ENCODE measurements at places on chromosomes 4 and X.

- DNase-seq, result no peak
These were observed 60.2 kb downstream of the BANK1 start for GRCh38 chr4:101850698-101851097.

DNA sequence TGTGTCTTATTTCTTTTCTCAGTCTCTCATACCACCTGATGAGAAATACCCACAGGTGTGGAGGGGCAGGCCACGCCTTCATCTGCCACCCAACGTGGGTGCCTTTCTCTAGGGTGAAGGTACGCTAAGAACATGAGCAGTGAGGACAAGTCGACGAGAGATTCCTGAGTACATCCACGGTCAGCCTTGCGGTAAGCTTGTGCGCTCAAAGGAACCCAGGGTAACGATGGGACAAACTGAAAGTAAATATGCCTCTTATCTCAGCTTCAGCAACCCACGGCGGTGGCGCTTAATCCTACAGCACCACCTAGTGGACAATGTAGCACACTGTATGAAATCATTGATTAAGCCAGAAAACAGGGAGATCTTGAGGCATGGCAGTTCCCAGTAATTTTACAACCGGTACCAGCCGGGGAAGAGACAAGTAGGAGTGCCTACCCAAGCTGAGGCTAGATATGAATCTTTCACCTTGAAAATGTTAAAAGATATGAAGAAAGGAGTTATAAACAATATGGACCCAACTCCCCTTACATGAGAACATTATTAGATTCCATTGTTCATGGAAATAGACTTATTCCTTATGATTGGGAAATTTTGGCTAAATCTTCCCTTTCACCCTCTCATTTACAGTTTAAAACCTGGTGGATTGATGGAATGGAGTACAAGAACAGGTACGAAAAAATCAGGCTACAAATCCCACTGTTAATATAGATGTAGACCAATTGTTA, 63.0 kb downstream of the ZNF732 start:
- peak; percentile 43 for DNase-seq

GRCh38 chr4:178937130-178937529, 1494.9 kb upstream of the AGA start:
- no peak for DNase-seq

DNA sequence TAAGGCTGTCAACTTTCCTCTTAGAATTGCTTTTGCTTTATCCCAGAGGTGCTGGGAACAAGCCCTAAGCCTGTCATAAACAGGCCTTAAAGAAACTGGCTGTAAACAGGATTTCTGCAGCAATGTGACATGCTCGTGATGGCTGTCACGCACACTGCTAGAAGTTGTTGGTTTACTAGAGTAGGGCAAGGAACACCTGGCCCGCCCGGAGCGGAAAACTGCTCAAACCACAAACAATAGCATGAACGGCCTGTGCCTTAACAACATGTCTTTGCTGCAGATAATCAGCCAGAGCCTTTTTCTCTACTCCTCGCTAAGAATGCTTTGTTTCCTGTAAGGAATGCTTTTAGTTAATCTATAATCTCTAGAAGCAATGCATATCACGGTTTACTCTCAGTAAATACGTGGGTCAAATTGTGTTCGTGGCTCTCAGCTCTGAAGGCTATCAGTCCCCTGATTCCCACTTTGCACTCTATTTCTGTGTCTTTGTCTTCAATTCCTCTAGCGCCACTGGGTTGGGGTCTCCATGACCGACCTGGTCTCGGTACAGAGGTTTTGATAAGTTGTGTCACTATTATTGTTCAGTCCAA, 318.3 kb downstream of the GLUD2 start:
- DNase-seq, result peak; percentile 23

DNA sequence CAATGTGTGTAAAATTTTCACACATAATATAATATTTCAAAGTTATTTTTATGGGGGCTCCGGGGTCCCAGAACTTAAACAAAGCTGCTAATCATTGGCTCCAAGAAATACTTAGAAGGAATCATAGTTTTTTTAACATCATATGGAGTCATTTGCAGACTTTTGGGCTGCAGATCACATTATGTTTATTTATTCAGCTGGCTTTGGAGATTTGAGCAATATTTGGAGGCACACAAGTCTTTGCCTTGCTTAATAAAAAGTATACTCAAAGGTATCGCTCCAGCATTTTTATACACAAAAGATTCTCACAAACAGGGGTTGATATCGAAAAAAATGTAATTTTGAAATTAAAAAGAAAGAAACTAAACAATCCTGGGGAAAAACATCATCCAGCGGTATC, 382.5 kb upstream of the TENM3 start:
- DNase-seq, result no peak

DNA sequence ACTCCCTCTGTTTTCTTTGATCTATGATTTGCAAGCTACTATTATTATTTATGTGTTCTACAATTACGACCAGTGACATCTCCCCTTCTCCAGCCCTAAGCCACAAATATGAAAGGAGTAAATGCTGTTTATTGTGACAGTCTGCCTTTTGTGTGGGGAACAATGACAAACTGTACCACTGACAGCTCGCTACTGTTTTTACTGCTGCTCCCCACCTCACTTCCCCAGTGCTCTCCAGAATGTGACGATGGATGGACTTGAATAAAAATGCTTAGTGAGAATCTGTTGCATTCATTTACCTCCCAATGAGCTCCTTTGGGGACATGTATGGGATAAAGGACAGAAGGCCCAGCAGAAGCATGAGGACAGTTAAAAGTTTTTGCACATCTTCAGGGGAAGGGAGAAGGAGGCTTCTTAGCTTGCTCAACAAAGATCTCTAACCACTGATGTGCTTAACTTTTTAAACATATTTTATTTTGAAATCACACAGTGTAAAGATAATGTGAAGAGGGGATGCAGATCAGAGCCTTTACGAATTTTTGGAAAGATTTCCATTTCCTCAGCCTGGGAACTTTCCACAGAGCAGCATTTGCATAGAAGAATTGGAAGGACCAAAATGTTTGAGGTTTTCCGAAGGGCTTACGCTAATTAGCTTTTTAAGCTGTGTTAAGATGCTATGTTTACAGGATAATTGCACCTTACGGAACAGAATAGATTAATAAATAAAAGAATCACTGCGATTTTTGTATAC, 485.1 kb upstream of the TENM3 start:
- peak; percentile 58 for DNase-seq

DNA sequence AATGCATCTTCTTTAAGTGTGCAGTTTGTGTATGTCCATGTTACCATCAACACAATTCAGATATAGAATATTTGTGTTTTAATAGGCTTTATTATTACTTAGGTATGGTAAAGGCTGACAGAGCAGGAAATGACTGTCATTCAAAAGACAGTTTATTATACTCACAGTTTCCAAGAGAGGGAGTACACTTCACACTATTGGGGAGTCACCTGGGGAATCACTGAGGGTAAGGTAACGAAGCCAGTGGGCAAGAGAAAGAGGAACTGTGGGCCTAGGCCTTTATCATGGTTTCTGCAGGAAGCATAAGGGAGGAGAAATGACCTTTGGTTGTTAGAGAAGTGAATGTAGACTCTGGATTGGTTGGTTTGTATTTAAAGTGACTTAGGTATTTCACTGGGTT, 235.1 kb upstream of the HCCS start:
- DNase-seq, result no peak

DNA sequence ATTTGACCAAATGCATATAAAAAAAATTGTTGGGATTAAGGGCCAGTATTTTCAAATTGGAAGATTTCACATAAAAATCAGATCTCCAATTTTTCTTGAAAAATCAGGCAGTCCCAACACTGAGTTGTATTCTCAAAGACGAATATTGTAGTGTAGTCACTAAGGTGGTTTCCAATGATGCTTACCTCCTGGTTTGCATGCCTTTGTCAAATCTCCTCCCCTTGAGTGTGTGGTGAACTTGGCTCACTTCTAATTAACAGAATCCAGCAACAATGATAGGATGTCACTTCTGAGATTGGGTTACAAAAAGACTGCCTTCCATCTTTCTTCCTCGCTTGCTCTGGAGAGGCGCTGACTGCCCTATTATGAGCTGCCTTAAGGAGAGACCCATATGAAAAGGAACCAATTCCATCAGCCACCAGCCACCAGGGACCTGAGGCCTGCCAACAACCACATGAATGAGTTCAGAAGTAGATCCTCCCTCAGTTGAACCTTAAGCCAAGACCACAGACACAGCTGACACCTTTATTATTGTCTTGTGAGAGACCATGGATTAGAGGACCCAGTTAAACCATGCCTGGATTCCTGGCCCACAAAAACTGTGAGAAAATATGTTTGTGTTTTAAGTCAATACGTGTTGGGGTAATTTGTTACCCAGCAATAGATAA, 31.2 kb upstream of the TSPAN5 start:
- no peak for DNase-seq

- no peak for DNase-seq
These were observed 70.3 kb upstream of the ARMCX2 start for GRCh38 chrX:101729986-101730385.

GRCh38 chrX:111039606-111040005, 56.4 kb upstream of the PAK3 start:
- DNase-seq, result no peak

DNA sequence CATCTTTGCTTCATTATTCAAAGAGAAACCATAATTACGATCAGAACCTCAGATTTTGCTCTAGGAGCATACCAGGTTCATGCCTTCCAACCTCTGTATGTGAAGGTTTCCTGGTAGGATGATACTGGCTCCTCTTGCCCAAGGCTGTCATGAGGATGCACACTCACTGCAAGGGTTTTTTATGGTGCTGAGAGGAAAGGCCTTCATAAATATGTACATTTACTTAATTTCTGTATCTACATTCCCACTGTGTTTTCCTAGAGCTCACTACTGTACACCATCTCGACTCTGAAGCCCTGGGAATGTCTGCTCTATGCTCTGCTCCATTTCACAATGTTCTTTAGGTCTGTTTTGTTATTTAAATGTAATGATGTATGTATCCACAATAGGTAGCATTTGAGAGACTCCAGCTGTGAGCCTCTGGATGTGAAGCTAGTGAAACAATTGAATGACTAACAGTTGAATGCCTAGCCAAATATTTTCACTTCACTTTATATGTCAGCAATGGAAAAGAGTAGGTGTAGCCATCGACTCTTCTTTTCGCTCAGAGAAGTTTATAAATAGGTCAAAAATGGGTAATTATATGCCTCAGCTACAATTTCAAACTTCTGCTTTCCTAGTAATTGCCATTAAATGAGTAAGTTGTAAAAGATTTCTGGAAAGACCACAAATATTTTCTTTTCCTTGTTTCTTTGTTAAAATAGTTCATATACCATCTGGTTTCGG, 228.0 kb downstream of the PALLD start:
- DNase-seq, result peak; percentile 31

DNA sequence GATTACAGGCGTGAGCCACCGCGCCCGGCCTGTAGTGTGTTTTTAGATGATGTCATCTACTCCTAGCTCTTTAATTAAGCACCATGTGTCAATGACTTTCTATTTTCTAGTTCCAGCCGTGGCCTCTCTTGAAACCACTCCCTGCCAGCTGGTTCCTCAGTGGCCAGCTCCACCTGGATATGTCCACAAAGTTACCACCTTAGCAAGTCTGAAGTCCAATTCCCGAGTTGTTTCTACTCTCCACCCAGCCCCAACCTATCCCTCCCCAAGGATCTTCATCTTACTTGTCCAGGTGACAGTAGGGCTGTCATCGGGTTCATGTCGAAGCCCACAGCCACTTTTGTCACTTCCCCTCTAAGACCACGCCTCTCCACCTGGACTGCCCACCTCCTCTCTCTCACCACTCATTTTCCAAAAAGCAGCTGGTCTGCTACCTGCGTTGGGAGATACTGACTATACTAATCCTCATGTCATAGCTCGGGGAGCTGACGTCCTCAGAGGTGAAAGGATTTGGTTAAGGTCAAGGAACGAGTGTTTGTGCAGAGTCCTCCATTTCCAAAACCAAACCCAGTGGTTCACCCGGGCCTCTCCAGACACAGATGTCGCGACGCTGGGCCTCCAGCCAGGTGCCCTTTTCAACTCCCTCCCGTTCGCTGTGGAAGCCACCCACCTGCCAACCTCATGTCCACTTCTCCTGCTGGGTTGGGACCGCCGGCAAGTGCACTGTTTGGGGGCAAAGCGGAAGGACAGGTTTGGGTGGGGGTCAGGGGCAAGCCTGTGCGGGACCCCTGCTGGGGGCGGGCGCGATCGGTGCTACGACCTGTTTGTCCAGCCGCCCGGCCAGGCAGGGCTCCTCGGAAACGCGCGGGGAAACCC, 704 bp downstream of the FAM3A start:
- no peak for DNase-seq

GRCh38 chr4:155709918-155710317, 43.3 kb downstream of the GUCY1A1 start:
- no peak for DNase-seq

DNA sequence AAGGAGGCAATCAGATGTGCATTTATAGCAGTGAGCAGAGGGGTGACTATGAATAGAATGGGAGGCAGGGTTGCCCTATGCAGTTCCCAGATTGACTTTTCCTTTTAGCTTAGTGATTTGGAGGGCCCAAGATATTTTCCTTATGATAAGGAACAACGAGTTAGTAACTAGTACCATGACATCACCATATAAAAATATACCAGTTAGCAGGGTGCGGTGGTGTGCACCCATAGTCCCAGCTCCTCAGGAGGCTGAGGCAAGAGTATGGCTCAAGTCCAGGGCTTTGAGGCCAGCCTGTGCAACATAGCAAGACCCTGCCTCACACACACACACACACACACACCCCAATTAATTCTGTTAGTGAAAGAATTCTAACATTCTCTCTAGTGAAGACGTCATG, 53.0 kb downstream of the IL13RA2 start:
- DNase-seq, result no peak

DNA sequence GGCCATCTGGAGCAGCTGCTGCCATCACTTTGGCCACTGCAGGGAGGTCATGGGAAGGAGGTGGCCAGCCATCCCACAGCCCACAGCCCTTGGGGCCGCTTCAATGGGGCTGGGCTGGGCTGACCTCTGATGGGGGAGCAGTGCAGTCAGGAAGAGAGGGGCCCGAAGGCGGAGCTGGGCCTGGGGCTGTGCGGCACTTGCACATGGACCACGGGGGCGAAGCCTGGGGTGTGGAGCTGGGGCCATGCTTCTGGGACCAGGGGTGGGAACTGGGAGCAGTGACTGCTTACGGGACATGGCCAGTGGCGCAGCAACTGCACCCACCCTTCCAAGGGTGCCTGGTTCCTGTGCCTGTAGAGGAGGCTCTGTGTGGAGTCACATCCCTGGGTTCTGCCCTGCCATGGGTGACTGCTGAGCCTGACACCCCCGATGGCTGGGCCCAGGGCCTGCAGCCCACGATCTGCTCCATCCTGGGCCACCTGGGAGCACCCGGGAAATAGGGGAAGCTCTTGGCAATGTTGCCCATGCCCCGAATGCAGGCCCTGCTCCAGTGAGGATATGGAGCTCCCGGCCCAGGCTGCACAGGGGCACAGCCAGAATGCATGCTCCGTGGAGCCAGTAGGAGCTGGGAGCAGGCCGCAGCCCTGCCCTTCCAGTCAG, 22.4 kb upstream of the SULT1B1 start:
- DNase-seq, result no peak
